Right kidney (tissue), 9 donors: ENCODE measurements at places on chromosomes 1 and 21.
A peak's percentile ranks its signal among the peaks of the same experiment; 100 is the strongest.

DNA sequence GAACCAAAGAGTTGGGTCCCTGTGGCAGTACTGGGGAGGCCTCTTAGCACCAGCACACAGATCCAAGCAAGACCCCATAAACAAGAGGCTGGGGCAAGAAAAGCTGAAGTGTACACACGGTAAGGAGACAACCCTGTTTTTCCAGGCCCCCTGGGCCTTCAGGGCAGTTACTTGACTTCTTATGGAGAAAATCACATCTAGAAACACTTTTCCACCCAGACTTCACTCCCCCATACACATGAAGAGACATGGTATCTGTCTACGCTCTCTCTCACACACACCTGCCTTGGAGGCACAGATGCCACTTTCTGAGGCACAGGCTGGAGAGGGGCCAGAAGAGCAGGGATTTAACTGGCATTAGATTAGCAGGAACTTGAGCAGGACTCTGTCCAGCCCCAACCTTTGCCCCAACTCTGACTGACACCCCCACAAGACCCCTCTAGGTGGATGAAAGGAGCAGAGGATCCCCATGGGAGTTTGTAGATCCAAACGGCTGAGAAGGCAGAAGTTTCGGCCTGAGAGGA, 2.2 kb downstream of the CERS2 start:
- DNase-seq: no peak

- DNase-seq: no peak
Measured at GRCh38 chr1:63590166-63590560, 3.0 kb upstream of the PGM1 start.

DNA sequence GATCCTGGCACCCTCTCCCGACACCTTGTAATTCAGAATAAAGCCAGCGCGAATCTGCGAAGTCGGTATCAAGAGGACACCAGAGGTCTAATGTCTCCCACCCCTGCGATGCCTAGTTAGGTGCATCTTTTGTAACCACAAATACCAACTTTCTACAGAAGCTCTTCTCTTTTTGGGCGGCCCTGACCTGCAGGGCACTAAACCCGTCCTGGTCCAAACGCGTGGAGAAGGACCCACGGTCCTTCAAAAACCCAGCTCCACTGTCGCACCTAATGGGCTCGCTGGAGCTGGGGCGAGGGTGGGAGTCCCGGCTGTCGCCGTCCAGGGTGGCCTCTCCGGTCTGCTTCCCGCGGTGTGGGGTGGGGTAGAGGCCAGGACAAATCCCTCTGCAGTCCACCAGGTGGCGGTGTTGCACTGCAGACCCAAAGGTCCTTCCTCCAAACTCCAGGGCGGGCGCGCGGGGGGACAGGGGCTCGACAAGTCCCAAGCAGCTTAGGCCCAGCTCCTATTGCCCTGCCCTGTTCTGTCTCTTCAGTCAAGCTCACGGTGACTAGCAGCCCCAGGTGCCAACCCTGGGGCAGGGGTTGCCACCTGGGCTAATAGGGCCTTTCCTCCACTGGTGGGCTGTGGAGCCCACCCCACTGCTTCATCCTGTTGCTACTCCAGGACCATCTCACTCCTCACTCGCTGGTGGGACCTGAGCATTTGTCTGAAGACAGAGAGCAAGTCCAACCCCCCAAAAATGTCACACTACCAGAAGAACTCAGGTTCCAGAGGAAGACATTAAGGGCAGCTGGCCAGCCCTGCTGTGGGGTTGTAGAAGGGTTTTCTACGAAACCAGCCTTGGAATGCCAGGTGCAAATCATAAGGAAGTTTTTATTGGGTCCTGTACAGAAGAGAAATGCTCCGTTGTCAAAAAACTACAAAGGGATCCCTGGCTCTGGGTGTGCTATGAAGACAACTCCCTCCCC, 2.8 kb downstream of the HES3 start:
- DNase-seq: peak; percentile 70

GRCh38 chr1:23473037-23473800, 10.8 kb downstream of the ASAP3 start:
- DNase-seq: no peak

- no peak for DNase-seq
Measured at GRCh38 chr1:116906812-116907211, 2.9 kb upstream of the PTGFRN start.

- DNase-seq: no peak
Measured at GRCh38 chr1:233496993-233497392, 116.9 kb upstream of the KCNK1 start.

DNA sequence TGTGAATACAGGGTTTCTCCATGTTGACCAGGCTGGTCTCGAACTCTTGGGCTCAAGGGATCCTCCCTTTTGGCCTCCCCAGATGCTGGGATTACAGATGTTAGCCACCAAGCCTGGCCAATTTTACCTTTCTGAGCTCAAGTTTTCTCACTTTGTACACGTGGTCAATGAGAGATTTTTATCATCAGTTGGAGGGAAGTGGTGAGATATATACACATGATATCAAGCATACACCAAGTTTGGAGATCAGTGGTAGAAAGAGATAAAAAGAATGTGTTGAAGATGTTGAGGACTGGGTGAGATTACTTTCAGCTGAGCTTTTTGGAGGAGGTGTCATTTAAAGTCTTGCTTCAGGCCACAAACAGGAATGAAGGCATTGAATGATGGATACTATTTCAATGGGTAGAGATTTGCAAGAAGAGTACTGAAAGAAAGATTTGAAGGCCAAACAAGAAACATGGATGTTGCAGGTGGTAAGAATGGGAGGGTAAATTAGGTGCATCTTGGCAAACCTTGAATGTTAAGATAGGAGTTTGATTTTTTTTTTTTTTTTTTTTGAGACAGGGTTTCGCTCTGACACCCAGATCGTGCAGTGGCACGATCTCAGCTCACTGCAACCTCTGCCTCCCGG, 3.0 kb upstream of the SESN2 start:
- DNase-seq: no peak

DNA sequence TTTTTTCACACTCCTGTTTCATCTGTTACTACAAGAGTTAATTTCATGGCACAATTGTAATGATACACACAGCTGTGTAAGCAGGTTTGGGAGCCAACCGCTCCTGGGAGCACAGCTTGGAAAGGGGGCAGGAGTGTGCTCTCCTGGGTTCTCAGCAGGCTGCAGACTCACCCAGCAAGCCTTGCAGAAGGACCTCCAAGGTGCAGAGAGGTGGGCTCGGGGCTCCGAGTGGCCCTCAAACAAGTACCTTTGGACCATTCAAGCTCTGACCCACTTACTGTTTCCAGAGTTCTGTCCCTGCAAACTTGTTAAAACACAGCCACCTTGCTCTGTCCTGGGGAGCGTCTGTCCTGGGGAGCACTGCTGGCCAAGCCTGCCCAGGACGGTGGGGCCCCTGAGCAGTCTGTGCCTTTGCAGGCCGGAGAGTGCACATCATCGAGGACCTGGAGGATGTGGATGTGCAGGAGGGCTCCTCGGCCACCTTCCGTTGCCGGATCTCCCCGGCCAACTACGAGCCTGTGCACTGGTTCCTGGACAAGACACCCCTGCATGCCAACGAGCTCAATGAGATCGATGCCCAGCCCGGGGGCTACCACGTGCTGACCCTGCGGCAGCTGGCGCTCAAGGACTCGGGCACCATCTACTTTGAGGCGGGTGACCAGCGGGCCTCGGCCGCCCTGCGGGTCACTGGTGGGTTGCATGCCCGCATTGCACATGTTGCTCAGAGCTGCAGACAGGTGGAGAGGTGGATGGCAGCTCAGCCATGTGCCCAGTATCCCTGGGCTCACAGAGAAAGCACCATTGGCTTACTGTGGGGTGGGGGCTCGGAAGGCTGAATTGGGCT, 78.0 kb downstream of the OBSCN start:
- DNase-seq: no peak

DNA sequence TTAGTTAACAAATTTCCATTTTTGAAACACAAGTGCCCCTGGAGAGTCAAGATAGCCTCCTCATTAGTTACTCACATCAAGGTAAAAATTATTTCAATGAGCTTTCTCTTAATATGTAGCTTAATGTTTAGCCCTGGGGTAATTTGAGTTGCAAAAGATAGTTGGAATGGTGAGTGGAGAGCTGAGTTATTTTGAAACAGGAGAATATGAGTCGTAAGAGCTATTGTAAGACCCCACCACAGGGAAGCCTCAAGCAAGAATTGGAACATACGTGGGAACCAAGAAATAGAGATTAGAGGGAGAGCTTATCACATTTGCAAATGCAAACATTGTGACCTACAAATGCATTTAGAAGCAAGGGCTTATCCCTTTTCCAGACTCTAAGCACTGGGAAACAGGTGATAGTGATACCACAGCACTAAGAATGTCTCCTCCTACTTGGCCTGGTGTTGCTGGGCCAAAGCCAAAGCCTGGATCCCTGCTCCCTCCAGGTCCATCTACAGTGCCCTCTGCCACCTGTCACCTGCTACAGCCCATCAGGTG, 635.1 kb downstream of the PTPRC start:
- no peak for DNase-seq

DNA sequence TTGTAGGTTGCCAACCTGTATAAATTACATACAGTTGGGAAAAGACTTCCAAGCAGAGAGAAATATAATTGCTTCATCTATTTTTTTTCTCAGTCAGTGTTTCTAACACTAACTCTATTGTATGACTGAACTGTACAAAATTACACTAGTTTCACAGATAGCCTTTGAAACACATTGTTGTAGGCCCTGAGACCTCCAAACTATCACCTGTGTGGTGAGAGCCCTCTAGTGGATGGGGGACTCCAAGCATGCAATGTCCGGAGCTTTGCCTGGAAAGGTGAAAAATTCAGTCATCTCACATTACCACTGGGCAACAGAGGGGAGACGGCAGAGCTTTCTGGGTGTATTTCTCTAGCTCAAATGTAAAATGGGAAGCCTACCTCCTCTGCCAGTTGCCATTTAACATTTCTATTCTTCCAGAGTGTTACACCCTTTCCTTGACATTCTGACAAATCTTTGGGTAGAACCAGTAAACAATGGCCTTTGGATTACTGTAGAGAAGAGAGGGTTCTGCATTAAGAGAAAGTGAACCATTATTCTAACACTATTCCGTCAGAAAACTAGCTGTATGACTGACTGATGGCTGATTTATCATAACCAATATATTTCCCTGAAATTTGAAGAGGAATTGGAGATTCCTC, 212.2 kb downstream of the LYPLAL1 start:
- DNase-seq: no peak
